ENCODE measurements at places on chromosomes 6 and 20.

- no peak for DNase-seq
Observed at GRCh38 chr6:36594816-36595643, 868 bp downstream of the SRSF3 start.

DNA sequence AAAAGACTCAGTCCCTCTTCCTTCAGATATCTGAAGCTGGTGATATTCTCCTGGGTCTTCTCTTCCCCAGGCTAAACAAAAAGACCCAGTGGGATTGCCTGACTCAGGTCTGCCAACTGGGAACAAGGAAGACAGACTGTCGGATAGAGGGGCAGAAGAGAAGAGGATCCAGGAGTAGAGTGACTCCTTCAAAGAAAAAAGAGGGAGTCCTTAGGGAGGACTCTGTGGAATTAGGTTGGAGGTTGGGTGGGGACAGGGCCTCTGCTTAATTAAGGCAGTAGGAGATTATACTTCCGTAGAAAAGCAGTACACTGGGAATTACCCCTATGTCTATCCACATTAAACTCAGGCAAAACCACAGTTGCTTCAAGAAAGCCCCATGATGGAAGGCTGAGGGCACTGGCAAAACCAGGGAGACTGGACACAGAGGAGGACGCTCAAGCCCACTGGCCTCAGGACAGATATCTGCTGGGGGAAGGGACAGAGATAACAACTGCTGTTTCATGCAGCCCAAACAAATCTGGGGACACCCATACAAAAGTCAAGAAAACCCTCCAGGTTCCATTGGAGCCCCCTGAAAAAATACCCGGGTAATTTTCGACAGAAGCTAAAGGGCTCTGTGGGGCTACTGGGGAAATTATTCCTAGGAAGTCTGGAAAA, 5.7 kb downstream of the BCL2L1 start:
- DNase-seq: no peak

GRCh38 chr20:1803061-1803931, 91.9 kb upstream of the SIRPA start:
- DNase-seq: no peak

- no peak for DNase-seq
Observed at GRCh38 chr20:11207749-11208502, 534.1 kb upstream of the JAG1 start.

DNA sequence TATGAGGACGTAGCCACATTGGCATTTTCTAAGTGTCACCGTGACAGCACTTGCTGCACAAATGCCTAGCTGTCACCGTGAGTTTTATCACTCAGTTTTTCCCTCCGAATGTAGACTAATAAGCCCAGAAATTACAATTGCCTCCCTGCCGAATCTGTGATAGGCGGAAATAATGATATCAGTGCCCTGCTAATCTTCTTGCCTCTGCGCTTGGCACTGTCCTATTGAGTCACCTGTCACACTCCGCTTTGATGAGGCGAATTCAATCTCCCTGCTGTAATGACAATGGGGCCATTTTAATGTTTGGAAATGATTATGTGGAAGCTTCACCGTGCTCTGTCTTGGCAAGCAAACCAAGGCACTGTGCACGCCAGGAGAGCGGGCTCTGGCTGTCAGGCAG, 112.8 kb downstream of the LINC00237 start:
- no peak for DNase-seq

- DNase-seq: no peak
Observed at GRCh38 chr6:137320271-137320670, 101.1 kb upstream of the IFNGR1 start.

DNA sequence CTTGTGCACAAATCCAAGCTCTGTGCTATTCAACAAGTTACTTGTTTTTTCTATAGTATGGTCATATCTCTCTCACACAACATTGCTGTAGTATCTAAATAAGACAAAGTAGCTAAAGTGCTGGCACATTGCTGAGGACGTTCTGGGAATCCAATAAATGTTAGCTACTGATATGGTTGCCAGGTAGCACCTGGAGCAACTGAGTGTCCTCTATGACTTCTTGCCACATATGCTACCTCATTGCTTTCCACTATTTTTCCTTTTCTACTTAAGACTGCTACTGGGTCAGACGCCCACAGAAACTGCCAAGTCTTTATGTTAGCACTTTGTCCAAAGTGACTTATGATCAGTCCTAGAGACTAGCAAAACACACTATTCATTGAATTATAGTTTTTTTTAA, 85.3 kb downstream of the SYCP2 start:
- DNase-seq: no peak

DNA sequence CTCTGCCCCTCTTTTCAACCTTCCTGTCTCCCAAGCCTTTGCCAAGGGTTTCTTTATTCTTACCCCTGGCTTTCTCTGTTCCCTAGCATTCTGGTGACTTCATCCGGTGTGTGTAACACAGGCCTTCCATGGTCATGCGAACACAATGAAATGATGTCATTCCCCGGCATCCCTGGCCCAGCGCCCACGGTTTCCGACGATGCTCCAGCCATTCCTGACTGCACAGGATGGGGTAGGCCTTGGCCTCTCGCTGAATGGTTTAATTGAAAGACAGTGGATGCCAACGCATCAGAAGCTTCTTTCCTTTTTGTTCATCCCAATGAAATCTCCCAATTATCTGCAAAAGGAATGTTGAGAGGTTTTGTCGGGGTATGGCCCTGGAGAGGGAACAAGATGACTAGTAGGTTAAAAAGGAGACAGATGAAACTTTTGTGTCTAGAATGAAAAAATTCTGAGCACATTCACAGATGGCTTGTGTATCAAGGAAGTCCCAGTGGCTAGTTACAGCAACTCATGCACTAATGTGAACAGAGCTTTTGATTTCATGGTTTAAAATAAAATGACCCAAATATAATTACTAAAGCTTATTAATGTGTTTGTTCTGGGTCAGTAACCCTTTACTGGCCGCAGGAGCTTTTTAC, 655.0 kb downstream of the QKI start:
- no peak for DNase-seq

GRCh38 chr20:37564388-37565133, 36.9 kb upstream of the BLCAP start:
- DNase-seq: peak; percentile 49

DNA sequence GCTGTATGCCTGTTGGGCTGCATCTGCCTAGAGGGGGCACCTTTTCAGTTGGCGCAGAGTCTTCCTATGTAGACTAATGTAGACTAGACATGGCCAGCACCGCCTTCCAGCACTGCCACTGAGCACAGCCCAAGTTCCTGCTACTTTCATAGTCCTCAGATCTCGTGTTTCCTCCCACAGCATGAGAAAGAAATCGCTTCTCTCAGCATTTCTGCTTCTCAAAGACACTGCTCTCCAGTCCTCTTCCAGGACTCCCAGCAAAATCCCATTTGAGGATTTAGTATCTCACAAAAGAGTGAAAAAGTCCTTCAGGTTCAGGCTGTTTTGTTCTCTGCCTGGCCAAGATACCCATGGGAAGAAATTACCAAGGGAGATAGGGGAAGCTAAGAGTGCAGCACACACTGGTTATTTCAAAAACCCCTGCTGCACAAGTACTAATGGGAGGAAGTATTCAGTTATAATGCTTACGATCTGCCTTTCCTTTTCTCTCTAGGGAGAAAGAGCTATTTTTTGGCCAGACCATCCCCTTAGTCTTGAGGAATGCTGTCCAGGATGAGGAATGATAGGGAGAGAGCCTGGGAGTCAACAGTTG, 35.7 kb downstream of the OGFRL1 start:
- no peak for DNase-seq

- DNase-seq: no peak
Observed at GRCh38 chr6:76885861-76886301, 577.4 kb downstream of the HTR1B start.

- DNase-seq: no peak
Observed at GRCh38 chr20:23631226-23631822, 6.4 kb downstream of the CST3 start.

DNA sequence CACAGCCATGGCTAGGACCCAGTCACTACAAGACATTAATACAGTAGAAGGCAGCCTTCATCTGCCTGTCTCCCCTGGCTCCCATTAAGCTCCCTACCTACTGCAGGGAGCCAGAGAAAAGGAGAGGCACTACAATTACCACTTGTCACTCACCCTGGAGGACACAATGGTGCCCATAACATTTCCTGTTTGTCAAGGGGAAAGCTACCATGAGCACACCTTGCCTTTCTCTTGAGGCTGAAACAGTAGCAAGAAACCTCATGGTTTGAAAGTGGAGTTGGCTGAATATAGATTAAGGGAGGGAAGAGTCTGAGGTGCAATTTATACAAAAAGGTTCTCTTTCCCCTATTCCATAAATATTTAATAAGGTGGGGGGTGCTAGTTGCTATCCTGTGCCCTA, 27.9 kb downstream of the STK38 start:
- DNase-seq: no peak

DNA sequence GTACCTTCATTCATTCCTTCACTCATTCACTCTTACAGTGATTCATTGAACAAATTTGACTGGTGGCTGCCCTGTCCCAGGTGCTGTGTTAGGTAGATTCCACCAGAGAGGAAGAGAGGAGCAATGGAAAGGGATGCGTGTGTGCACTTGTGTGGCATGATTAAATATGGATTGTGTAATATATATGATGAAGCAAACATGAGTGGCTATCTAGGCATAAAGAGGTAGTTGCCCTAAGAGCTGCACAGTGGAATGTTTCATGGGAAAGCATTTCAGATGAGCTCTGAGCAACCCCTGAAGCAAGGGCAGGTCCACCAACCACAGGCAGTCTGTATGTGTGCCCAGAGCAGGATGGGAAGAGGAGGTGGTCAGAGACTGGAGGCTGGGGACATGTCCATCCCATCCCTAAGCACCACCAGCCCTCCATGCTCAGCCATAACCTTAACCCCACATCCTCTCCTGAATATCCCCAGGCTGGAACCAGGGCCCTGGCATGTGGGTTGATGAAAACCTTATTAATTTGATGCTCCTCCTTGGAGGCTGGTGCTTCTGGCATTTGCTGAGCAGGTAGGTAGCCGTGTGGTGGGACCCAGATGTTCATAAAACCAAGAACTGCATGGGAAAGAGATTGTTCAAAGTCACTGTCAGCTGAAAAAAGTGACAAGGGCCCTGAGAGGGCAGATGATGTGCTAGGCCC, 226.2 kb downstream of the SYNDIG1 start:
- DNase-seq: no peak

DNA sequence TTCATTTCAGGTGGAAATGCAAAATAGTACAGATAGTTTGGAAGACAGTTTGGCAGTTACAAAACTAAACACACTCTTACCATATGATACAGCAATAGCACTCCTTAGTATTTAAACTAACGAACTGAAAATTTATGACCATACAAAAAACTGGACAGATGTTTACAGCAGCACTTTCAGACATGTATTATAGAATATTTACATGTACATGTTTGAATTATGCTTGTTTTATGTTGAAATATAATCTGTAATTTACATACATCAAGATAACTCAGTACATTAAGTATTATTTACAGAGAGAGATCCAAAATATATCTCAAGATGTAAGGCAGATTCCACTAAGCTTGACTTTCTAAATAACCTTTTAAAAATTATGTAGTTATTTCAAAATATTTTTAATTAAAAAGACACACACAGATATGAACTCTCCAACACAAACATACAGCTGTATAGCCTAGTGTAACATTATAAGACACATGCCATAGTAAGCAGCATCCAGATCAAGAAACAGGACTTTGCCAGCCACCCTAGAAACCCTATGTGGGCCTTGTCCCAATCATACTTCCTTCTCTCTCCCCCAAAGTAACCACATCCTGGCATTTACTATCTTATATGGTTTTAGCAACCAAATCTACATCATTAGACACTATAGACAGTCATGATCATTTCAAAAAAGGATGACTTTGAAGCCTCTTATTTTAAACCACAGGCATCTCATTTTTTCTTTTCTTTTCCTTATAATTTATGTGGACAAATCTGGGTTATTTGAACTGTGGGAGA, 82.2 kb downstream of the MAN1A1 start:
- DNase-seq: no peak

DNA sequence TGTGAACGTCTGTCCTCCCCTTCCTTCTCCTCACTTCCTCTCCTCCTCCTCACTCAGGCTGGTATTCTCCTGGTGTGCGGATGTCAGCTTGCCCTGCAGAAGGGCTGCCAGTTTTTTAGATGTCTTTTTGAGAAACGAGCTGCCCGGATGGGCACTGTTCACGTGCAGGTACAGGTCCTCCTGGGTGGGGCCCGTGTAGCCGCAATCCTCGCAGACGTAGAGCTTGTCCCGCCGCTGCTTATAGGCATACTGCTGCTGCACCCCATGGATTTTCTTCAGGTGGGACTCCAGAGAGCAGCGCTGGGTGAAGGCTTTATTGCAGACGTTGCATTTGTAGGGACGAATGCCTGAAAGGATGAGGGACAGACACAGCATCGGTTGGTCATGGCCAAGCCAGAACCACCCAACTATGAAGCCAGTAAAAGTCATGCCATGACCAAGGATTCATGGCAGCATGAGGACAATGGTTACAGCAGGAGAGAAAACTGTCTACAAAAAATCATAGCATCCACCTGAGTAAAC, 33.0 kb downstream of the OVOL2 start:
- DNase-seq: no peak

DNA sequence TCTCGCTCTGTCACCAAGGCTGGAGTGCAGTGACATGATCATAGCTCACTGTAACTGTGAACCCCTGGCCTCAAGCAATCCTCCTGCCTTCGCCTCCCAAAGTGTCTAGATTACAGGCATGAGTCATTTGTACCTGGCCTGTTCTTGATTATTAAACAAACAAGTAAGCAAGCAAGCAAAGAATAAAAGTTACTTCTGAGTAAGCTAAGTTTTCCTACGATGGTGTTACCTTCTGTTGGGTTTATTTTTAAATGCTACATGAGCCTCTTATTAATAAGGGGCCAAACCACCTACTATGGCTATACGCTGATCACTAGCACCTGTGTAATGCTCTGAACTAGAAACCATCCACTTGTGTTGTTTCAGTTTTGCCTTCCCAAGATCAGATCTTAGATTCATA, 50.8 kb downstream of the IL22RA2 start:
- DNase-seq: no peak

- DNase-seq: no peak
Observed at GRCh38 chr20:20002101-20002998, 14.8 kb upstream of the NAA20 start.

DNA sequence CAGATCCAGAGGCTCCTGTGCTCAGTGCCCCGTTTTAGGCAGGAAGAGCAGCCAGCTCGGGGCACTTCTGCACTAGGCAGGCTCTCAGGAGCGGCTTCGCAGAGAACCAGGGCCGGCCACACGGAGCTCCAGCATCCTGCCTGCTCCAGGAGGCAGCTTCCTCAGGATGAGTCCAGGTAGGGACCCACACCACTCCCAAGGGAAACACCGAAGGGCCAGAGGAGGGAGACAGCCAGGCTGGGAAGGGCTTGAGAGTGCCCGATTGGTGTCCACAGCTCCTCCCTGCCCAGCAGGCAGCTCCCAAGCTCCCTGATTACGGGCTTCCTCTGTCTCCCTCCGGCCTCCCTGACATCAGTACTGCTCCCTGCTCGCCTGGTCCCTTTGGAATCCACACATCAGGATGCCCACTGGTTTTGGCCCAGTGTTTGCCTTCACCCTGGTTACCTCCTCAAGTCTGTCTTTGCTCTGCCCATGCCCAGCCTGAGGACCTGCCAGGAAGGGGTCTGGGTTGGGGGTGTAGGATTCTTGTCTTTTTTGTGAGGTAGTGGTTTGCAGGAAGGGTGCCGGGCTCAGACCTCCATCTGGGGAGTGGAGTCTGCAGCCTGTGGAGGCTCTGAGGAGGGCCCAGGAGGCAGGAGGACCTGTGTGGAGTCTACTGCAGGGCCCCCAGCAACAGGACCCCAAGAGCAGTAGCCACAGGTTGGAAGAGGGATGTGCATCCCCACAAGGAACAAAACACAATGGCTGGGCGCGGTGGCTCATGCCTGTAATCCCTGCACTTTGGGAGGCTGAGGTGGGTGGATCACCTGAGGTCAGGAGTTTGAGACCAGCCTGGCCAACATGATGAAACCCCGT, 11.2 kb upstream of the PYGB start:
- DNase-seq: no peak

GRCh38 chr6:101711518-101711917, 318.0 kb downstream of the GRIK2 start:
- DNase-seq: no peak
